ENCODE measurements at places on chromosomes 13 and 19.

DNA sequence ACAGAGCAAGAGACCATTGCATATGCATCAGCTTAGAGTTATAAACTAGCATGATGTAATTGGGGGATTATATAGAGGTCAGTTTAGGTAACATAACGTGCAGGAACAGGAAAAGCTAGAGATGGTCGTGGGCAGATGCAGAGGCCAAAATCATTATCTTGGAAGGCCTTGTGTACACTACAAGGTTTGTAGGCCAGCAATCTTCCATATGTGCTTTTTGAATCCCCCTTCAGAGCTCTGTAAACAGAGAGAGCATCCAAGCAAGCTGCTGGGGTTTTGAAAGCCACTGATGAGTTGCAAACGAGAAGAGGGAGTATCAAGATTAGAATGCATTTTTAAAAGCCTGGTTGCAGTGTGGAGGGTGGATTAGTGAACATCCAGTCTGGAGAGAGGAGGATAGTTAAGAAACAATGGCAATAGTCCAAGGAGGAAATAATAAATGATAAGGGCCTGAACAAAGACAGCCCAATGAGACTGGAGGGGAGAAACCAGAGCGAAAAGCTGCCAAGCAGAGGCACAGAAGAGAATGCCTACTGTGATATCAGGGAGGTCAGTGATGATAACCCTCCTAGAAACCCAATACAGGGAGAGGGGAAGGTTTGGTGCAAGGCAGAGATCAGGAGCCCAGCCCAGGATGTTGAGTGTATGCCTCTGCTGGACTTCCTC is 109.6 kb downstream of the ZAR1L start:
- DNase-seq: no peak

GRCh38 chr19:33394006-33394722 is 20.7 kb downstream of the CEBPG start:
- no peak for DNase-seq

DNA sequence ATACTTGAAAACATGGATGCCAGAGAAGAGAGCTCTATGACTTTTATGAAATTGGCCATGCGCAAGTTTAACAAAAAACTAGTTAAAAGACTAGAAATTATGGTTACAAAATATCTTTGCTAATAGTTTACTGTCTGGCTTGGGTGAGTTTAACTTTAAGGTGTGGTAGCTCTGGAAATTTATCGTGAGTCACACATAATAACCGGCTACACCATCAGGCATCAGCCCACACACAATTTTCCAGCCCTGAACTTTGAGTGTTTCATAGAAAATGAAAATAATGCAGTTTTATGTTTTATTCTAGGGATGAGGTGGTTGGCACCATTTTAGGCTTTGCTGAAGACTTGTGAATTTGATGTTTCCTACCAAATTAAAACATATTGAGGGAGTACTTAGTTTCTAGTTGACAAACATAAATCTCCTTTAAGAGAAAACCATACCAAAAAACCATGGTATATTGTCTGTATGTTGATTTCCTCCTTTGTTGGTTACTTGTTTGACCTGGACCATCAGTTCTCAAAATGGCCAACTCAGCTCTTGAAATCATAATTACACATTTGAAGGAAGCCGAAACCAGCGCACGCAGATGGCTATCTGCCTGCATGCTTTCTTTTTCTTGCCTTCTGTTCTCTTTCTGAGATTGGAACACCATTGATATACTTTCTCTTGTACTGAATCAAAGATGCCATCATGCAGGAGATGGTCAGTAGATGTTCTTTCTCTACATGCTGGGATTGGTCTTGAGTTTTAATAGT is 125.1 kb downstream of the AKAP11 start:
- no peak for DNase-seq

DNA sequence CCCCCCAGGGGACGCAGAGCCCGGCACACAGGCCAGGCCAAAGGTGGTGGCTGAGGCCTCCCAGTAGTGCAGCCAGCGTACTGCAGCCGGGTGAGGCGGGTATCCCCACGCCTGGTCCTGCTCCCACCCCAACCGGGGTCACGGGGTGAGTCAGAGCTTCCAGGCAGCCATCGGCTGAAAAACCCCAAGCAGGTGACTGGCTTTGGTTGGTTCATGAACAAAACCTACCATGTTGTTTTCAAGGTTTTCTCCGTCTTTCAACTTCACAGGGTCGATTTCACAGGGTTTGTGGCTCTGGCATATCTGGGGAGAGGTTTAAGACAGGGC is 42.1 kb upstream of the C13orf46 start:
- no peak for DNase-seq

DNA sequence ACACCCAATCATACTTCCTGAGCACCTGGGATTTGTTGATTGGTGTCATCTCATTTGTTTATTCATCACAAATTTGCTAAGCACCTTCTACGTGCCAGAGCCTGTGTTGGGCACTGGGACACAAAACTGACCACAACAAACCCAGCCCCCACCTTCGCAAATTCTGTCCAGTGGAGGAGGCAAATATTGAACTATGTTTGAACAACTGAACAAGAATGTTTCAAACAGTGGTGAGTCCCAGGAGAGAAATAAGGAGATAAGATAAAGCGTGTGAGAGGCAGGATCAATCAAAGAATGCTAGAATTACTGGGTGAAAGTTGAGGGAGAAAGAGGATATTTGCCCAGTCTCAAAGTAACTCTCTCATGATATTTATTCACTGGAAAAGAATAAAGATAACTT is 8.7 kb downstream of the ZNRF4 start:
- no peak for DNase-seq

GRCh38 chr13:93227280-93227877 is 772 bp downstream of the GPC6 start:
- no peak for DNase-seq

DNA sequence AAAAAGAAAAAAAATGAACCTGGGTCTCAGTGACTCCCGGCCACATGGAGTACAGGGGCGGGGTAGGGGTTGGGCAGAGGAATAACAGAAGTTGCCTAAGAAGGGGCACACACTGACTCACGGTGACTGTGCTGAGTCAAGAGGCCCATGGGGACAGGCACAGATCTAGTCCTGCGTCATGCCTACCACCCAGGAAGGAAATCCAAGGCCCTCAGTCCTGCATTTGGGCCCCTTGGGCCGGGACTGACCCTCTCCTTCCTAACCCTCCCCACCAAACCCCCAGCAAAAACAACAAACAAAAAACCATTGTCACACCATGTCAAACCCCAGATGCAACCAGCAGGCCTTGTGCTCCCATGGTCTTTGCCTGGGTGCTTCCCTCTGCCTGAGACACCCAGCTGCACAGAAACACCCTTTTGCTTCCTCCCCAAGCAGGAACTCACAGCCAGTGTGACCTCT is 9.6 kb upstream of the NOTCH3 start:
- no peak for DNase-seq

GRCh38 chr13:35887115-35887666 is 244.0 kb downstream of the DCLK1 start:
- DNase-seq: no peak

DNA sequence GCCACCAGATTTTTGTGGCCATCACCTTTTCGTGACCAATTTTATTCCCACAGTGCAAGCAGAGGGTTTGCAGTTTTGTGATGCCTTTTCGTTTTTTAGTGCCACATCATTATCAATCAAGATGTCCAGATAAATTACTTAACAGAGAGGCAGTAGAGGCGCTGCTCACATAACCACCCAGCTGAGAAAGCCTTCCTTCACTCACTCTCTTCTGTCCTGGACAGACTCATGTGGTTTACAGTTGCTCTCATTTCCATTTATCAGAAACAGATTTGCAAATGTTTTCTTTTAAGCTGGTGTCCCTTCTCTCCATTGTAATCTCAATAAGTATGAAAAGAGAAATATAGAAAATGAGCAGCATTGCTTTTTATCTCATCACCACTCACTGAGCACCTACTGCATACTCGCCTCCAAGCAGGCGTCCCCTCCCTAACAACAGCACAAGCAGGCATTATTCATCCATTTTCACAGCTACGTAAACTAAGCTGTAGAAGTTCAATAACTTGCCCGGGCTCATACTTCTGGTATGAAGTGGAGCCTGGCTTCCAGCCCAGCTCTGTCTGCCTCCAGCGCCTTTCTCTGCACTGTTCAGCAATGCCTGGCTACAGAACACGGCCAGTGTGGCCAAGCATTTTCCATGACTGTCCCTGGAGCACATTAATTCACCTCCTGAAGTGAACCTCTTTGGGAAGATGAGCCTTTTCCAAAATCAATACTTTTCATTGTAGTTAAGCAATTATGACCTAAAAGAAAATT is 34.6 kb upstream of the KATNAL1 start:
- no peak for DNase-seq

DNA sequence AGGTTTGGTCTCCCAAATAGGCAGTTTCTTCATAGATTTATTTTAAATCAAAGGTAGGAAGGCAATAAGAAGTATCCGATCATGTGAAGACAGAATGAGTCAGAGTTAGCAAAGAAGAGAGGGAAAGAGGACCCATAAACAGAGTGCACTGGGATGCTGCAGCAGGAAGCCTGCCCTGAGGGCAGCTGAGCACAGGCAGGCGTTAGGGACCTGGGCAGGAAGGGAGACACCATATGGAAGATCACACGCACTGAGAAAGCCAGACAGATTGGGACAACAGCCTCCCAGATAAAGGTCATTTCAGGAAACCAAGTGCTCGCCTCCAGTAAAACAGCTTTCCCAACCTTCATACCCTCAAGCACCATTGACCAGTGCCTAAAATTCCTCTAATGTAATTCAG is 598.0 kb downstream of the EFNB2 start:
- no peak for DNase-seq

DNA sequence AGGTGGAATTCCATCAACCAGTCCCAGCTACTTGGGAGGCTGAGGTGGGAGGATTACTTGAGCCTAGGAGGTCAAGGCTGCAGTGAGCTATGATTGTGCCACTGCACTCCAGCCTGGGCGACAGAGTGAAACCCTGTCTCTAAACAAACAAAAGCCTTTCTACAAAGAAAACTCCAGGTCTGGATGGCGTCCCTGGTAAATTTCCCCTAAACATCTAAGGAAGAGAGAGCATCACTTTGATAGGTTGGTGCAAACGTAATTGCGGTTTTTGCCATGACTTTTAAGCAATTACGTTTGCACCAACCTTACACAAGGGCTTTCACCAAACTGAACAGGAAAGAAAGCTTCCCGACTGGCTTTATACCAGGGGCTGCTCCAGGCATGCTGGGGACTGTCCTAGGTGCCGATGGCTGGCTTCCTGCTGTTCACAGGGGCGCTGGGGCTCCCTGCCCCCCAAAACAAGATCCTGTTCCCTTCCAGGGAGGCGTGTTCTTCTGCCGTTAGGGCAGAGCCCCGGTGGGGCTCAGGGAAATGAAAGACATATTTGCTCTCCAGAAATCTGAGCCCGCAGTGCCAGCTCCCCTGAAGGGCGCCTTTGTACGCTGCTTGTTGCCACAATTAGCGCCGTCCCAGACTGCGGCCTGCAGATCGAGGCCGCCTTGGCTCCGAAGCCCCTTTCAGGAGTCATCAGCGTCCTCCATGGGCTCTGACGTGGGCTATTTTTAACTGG is 38.7 kb upstream of the KLF2 start:
- no peak for DNase-seq

DNA sequence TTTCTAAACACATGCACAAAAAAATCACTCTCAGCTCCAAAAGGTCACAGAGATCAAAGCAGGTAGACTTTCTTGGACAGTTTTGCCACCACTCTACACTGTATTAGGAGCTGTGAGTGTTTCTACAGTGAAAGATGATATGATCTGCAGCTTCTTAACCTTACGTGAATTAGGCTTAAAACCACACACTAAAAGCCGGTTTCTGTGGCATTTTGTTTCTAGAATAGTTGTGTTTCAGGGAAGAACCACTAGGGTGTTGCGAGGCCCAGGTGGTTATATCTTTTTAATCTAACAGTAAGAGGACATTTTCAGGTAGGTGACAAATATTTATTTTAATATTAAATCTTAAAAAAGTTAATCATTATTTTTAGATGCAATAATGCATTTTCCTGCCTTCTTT is 216.4 kb downstream of the KLF5 start:
- DNase-seq: no peak

DNA sequence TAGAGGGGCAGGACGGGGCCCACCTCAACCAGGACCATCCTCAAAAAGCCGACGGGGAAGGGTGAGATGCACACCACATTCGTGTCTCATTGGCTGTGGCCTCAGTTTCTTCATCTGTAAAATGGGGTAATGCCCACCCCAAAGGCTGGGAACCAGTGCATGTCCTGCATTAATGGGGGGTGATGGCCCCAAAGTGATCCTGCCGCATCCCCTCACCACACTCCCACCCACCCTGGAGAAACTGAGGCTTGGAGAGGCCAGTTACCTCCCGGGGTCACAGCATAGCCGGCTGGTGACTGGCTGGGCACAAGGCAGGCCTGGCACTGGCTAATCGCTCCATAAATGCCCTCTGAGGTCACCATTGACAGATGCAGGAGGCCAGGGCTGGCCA is 640 bp upstream of the MIDN start:
- DNase-seq: no peak

- DNase-seq: no peak
These were observed 3.6 kb downstream of the FCHO1 start for GRCh38 chr19:17754634-17755442.

DNA sequence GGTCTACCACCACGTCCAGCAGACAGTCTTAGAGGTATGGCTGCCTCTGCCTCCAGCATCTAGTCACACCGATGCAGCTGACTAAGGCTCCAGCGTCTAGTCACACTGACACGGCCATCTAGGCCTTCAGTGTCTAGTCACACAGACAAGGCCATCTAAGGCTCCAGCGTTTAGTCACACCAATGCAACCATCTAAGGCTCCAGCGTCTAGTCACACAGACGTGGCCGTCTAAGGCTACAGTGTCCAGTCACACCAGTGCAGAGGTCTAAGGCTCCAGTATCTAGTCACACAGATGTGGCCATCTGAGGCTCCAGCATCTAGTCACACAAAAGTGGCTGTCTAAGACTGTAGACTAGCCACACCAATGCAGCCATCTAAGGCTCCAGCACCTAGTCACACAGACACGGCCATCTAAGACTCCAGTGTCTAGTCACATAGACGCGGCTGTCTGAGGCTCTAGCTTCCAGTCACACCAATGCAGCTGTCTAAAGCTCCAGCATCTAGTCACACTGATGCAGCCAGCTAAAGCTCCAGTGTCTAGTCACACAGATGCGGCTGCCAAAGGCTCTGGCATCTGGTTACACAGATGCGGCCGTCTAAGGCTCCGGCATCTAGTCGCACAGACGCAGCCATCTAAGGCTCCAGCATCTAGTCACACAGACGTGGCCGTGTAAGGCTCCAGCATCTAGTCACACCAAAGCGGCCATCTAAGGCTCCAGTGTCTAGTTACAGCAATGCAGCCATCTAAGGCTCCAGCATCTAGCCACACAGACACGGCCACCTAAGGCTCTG is 55.1 kb downstream of the KLF2 start:
- DNase-seq: no peak

DNA sequence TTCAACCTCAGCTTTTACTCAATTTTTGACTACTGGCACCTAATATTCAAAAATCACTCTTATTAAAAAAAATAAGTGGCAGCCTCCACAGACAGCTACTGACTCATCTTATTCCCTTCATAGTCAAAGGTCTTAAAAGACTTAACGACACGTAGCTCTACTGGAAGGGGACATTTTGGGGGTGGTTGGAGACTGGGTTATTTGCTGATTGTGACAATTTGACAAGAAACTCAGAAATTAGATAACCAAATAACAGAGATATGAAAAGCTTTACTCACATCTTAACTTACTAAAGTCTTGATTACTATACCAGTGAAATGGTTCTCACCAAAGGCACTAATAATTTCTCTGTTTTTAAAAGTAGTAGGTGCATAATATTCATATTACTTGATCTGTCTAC is 25.7 kb downstream of the UGGT2 start:
- no peak for DNase-seq
